Hepatic stellate cell (primary cell): ENCODE measurements at places on chromosomes 12 and 14.

GRCh38 chr12:18551106-18551505 is 186.7 kb downstream of the PLCZ1 start:
- DNase-seq, result no peak

DNA sequence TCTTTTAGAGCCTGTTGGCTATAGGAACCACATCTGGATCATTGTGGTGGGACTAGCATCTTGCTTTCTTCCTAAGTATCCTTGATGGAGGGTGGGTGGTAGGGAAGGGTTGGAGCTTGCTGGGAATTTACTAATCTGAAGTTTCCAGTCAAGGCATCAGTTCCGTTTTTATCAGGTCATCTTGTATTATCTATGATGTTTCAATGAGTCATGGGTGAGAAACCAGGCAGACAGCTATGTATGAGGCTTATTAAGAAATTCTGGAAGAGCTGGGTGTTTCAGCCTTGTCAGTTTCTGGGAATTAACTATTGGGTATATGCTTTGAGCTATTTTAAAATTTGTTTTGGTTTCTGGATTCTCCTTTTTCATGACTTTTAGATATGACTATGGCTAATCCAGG is 11.3 kb downstream of the TSFM start:
- peak; percentile 71 for DNase-seq

GRCh38 chr12:1307796-1308195 is 286.6 kb downstream of the FBXL14 start:
- DNase-seq, result no peak

DNA sequence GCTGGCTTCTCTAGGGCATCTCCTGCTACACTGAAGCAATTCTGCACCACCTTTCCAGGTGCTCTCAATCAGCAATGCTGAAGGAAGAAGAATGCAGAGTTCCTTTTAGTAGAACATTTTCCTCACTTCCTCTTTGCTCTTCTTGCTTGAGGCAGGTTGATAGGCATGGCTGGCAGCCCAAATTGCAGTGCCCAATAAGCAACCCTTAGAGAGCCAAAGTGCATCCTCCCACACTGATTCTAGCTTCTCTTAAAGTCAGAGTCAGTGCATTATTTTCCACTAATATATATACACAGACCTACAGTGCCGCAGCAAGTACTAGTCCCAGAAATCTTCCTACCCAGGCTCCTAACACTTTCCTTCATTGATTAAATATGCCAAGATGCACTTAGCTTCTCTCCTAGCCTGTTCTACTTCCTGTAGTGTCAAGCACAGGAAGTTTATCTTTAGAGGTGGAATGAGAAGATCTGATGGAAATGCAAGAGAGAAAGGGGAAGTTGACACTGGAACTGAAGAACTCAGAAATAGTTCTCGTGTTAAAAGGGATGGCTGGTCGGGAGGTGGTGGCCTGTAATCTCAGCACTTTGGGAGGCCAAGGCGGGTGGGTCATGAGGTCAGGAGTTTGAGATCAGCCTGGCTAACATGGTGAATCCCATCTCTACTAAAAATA is 132.7 kb downstream of the SSPN start:
- DNase-seq, result no peak

DNA sequence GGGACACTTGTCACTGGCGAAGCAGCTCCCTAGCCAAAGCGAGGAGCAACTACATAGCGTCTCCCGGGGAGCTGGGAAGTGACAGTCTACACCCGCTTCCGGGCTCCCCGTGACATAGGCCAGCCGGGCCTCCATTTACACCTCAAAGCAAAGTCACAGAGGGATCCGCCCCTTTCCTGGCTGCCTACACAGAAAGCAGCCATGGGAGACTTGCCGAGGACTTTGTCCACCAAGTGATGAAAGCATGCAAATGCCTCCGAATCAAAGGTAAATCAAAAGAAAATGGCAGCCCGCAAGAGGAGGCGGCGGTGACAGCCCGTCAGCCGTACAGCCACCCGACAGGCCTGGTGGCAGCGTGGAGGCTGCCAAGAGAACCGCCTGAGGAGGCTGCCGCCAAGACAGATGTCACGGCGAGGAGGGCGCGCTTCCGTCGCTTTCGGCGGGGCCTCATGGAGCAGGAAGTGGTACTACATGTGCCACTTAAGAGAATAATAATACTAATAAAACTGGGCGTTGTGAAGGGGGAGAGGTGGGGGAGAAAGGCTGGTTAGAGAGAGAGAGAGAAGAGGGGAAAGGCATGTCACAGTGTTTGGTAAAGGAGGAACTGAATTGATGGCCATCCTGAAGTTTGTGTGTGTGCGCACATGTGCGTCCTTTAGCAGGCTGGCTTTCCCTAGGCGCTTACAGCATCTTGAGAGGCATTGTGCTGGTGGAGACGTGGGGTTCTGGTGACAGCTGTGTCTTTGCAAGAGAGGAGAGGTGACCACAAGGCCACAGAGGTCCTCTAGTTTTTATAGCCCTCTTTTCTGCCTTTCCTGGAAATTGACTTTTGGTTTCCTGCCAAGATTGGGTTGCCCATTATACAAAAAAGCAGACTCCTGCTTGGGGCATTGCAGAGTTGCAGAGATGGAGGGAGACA is 661.7 kb downstream of the VRK1 start:
- no peak for DNase-seq

- DNase-seq, result no peak
Measured at GRCh38 chr12:118375348-118375747, 1.0 kb upstream of the SUDS3 start.

- no peak for DNase-seq
Measured at GRCh38 chr12:53652366-53652765, 23.5 kb downstream of the ATP5MC2 start.

DNA sequence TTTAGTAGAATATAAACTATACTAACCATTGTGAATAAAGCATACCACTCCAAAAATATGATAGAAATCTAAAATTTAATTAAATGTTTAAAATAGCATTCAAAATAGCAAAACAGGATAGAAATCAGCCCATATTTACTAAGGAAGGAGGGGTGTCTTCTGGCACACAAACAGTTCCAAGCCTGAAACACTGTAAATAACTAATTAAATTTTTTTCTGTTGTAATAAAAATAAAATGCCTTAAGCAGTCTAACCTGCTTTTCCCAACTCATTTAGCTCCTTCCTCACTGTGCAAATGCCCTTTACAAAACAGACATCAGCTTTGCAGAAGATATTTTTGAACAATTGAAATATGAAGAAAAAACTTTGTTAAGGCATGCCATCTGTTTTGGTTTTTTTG is 707.1 kb upstream of the USP15 start:
- DNase-seq, result no peak

DNA sequence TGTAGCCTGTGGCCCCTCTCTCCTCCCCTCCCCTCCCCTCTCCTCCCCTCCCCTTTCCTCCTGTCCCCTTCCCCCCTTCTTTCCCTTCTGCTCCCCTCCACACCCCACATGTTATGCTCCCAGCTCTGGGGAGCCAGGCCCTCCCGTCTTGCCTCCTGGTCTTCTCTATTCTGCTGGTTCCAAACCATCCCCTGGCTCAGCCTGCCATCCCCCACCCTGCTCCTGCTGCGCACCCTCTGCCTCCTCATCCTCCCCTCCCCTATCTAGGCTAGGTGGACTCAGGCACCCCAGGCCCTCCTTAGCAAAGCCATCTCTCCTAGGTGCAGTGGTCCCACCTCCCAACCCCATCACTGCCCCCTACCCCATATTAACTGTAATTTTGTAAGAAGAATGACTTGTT is 99.5 kb downstream of the CALM1 start:
- DNase-seq, result peak; percentile 2

DNA sequence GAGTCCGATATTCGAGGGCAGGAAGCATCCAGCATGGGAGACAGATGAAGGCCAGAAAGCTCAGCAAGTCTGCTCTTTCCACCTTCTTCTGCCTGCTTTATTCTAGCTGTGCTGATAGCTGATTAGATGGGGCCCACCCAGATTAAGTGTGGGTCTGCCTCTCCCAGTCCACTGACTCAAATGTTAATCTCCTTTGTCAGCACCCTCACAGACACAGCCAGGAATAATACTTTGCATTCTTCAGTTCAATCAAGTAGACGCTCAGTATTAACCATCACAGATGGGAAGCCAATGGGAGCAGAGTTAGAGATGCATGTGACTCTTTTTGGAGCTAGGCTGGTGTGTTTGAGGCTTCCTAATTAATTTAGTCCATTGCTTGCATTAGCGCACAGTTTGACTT is 17.0 kb downstream of the C12orf75 start:
- DNase-seq, result no peak

GRCh38 chr12:1457901-1458300 is 136.5 kb downstream of the FBXL14 start:
- peak; percentile 73 for DNase-seq

- no peak for DNase-seq
Measured at GRCh38 chr14:30854492-30854891, 19.9 kb upstream of the COCH start.

DNA sequence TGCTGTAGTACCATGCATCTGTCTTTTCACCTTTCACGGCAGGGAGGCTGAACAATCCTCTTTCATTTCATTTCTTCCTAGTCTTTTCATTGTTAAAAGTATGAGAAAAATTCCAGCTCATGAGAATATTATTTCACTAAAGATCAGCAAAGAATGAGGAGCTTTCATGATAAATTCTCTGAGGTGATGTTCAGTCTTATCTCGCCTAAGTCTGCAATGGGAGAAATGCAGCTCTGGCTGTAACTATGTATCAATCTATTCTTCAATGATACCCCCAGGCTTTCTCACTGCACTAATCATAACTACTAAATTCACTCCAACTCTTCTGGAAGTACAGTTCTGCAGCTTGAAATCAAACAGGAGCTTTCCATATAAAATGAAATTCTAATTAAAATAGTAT is 15.7 kb downstream of the FOXG1 start:
- DNase-seq, result no peak

DNA sequence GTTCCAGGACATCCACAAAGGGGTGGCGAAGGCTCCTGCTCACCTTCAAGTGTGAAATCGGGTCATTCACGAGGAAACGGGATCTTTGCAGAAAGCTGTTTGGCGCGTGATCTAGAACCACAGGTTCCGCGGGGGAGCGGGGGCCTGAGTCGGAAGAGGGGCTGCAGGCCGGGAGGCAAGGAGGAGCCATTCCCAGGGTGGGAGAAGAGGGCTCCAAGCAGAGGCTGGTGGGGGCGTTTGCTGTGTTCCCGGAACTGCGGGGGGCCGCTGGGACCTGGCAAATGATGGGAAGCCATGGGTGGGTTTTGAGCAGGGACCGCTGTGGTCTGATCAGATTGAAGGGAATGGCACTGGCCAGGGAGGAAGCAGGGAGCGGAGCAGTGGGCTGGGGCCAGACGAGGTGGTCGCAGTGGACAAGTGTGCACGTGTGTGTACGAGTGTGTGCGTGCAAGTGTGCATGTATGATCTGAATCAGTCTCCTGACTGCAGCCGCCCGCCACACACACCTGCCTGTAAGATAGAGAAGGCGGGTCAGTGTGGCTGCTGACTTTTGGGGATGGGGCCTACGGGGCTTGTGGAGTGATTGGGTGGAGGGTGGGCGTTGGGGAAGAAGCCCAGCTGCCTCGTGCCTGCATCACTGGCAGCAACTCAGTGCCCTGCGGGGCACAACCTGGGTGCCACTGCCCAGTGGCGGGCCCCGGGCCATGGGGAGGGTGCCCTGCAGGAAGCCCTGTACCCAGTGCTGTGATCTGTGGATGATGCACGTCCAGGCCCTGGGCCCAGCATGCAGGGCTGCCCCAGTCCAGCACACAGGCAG is 141.9 kb downstream of the KIF26A start:
- DNase-seq, result no peak

GRCh38 chr12:79747274-79747673 is 56.5 kb upstream of the PAWR start:
- DNase-seq, result no peak

GRCh38 chr12:11182529-11182928 is 4.2 kb downstream of the TAS2R42 start:
- DNase-seq, result no peak

- DNase-seq, result no peak
Measured at GRCh38 chr12:59121451-59121850, 201.1 kb upstream of the LRIG3 start.

- DNase-seq, result no peak
Measured at GRCh38 chr14:30706704-30707103, 84.6 kb downstream of the SCFD1 start.

DNA sequence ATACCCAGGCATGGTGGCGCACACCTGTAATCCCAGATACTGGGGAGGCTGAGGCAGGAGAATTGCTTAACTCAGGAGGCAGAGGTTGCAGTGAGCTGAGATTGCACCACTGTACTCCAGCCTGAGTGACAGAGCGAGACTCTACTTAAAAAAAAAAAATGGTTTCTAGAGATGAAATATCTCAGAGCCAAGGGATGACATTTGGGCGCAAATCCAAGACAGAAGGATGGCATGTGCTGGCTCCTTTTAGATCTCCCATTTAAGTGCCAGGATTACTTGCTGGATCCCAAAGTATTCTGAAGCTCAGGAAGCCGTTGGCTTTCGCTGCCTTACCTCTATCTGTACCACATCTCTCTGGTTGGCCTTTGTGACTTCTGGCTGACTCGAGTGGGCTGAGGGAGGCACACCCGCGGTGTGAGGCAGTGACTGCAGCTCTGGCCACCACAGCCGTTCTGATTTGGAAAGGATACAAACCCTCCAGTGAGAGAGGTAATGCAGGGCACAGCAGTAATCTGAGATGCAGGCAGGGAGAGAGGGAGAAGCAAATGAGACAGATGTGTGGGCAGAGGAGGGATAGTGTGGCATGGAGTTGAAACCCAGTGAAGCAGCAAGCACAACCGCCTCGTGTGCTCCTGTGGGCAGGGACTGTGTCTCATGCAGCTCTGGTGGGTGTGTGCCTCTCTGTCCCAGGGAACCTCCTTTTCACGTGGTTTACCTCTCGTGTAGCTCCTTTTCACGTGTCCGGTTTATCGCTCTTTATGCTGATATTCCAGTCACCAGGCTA is 4.9 kb downstream of the B4GALNT3 start:
- no peak for DNase-seq

- no peak for DNase-seq
Measured at GRCh38 chr14:58739674-58740073, 101.9 kb downstream of the DACT1 start.

DNA sequence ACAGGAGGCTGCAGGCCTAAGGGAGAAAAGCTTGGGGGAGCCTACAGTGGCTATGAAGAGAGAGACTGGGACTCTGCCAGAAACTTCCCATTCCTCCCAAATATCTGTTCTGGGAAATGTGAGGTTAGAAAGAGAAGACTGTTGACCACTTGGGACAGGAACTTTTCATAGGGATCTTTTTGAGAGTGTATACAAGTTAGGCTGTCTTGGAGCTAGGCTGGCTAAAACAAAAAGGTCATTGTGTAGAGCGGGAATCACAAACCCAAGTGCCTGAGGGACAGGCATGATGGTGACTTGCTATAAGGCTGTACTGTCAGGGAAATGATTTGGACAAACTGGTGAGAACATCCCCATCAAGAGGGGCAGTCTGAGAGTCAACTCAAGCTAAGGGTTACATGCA is 175.1 kb downstream of the GRIP1 start:
- no peak for DNase-seq

DNA sequence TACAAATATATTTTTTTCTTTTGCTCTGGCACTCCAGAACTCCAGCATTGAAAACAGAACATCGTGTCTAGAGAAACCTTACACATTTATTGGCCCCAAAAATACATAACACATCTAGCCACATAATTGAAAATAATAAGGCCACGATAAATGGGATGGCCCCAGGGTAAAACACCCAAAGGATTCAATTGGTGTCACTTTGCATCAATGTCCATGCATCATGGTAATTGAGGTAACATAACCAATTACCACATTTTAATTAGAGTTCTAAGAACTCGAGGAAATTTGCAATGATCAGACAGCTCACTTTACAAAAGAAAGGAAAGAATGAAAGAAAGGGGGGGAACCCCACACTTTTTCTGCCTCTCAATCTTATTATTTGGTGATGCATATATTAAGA is 151.8 kb upstream of the NPAS3 start:
- DNase-seq, result no peak
